ENCODE measurements at places on chromosomes 12 and 14. TPM values are rescaled to one million over a fixed set of nuclear protein-coding genes. Genes with fewer than 3 reads are reported as not detected.
A peak's percentile ranks its signal among the peaks of the same experiment; 100 is the strongest.

The TCL1B gene
- polyA plus RNA-seq: not detected

The STAC3 gene
- polyA plus RNA-seq: 0.63 TPM

The SYCP3 gene
- 0.07 TPM for polyA plus RNA-seq

DNA sequence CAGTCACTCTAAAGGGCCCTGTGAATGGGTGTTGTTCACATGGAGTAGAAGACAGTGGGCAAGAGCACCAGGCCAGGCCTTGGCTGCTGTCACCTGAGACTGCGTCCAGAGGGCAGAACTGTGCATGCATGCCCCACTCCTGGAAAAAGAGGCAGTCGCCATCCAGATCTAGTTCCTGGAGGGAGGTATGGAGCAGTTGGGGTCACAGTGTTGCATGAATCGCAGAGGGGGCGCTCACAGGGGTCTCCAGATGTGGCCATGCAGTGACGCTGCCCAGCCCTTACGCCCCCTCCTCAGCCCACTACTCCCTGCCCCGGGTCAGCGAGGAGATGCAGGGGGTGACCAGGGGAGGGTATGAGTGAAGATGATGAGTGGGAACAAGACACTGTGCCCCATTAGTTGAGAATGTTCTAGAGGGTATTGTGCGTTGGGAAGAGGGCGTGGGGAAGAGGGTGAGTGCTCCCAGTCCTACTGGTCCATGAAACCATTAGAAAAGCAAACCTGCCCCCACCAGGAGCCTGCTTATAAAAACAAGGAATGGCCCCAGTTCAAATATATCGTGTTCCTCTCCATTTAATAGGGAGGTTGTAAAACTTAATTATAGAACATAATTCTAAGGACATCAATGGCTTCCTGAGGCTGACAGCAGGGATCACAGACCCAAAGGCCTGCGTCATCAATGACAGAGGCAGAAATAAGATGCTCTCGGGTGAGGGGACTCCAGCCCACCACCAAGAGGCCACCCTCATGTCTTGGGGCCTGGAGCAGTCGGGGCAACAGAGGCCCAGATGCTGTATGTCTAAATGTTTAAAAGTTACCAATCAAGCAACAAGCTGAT lies 32.2 kb upstream of the BCL7A start:
- no peak for DNase-seq

GRCh38 chr12:7344833-7345606 lies 41.1 kb downstream of the ACSM4 start:
- DNase-seq: no peak

DNA sequence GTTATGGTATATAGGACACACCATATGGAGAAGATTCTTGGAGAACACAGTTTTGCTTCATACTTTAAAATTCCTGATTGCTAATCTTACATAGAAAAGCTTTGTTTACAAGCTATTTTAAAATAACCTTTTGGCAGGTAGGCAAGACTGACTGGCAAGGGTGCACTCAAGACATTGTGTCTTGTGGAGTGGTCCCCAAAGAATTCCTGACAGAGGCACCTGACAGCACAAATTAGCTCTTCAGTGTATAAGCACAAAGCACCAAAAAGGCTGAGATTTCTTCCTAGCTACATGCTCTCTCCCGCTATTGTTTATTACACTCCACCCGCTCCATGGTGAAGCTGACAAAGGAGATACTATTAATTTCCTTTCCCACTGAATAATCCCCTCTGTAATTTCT lies 139.4 kb downstream of the MON2 start:
- DNase-seq: no peak

GRCh38 chr12:6871052-6871957 lies 1.8 kb downstream of the SPSB2 start:
- no peak for DNase-seq

DNA sequence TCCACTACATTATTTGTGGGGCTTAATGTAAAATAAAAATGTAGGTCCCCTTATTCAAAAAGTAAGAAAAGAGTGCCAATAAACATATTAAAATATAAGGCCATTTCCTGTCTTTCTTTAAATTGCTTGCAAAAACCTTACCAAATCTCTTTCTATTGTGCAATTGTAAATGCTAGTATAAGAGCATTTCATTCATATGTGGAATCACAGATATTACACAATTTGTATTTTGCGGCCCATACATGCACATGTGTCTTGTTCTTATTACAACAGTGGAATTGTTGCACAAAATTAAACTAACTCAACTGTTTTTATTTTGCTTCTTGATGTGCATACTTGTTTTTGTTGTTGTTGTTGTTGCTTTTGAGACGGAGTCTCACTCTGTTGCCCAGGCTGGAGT lies 20.1 kb upstream of the CRADD start:
- DNase-seq: no peak

DNA sequence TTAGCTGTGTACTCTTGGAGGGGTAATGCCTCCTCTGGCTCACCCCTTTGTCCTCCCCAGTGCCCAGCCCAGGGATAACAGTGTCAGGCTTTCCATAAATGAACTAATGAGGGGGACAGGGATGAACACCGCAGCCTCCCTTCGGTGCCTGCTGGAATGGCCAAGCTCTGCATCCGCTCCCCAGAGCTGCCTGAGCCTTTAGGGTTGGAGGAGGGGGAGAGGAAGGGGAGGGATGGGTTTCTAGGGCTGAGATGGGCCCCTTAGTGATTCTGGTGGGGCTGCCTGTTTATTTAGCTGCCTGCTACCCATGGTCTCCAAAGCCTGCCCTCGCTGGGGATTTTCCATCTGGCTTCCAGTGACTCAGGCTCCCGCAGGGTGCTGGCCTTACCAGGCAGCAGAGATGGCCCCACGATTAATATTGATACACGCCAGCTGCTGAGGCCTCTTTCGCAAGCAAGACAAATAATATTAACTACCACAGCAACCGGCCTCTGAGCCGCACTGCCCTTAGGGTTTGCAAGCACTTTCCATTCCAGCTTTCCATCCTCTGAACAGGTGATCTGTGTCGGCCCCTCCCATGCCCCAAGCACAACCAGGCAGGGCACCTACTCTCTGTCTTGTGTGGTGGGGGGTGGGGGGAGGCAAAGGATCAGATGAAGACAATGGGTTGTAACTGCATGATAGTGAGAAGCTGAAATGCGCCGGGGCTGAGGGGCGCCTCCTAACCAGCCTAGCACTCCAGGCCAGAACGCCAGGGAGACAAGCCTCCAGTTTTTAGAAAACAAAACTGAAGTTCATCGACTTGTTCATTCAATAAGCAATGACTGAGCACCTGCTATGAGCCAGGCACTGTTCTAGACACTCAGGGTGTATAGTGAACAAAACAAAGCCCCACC lies 56.7 kb downstream of the C14orf132 start:
- DNase-seq: peak; percentile 82

- no peak for DNase-seq
Measured at GRCh38 chr14:94101748-94102147, 8.8 kb upstream of the IFI27 start.
